ENCODE measurements at places on chromosomes 16 and 17.

DNA sequence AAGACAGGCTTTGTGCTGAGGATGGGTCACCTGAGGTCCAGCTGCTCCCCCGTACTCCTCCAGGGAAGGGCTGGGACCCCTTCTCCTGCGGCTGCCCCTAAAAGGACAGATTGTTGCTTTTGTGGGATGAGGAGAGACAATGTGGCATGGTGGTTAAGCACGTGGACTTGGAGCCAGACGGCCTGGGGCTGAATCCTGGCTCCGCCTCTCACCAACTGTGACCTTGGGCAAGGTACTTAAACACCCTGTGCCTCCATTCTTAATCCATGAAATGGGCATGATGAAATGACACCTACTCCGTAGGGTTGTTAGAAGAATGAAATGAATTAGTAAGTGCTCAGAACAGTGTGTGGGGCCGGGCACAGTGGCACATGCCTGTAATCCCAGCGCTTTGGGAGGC, 39.6 kb upstream of the PLCG2 start:
- no peak for DNase-seq

DNA sequence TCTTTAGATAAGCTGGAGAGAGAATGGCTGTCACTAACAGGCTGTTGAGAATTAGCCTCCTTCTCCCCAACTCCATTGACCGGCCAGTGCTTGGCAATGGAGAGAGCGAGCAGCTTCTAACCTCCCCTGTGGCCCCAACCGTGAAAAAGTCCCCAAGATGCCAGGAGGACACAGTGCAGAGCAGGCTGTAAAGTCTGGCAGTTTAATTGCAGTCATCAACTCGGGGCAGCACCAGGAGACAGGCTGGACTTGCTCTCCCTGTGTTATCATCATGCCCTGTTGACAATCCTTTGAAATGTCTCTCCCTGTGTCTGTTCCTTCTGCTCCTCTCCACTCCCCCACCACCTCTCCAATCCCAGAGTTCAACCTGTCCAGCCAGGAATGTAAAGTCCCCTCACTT, 705 bp upstream of the CDRT4 start:
- no peak for DNase-seq

DNA sequence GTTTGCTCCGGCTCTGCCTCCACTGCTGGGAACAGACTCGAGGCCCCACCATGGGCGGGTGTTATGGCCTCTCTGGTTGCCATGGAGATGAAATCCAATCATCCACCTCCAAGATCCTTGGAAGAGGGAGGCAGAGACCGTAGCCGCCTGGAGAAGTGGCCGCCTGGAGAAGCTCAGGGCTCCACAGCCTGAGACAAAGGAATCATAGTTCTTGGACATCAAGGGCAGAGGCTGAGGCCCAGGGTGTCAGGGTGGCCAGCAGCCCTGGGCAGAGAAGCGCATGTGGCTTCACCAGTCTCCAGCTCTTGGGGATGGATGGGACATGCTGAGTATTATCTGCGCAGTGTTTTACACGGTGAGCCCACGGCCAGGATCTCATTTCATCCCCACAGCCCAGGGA, 36.2 kb downstream of the ABR start:
- no peak for DNase-seq

GRCh38 chr16:9090101-9090959, 1.1 kb upstream of the HAPSTR1 start:
- DNase-seq = no peak

GRCh38 chr17:17970699-17971430, 1.3 kb downstream of the TOM1L2 start:
- DNase-seq = no peak

DNA sequence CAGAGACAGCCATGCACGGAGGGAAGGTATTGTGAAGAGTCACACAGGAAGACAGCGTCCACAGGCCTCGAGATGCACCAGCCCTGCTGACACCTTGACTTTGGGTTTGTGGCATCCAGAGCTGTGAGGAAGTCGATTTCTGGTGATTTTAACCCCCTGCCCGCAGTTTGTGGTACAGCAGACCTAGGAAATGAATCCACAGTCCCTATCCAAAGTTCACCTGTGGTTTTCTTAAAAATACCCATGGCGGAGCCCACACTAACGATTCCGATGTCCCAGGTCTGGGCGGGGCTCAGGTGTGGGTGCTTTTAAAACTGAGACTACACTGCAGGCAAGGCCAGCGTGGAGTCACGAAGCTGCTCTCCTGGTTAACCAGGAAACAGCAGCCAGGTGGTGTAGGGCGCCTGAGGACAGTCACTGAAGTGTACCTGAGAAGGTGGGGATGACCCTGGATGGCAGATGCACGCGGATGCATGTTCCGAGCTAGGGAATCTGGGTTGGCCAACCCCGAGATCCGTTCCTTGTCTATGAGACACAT, 14.4 kb upstream of the MEAK7 start:
- no peak for DNase-seq

GRCh38 chr17:47785538-47786123, 36.0 kb downstream of the OSBPL7 start:
- no peak for DNase-seq
